Activated naive CD4-positive, alpha-beta T cell (primary cell): ENCODE measurements at places on chromosomes 11 and 22.

DNA sequence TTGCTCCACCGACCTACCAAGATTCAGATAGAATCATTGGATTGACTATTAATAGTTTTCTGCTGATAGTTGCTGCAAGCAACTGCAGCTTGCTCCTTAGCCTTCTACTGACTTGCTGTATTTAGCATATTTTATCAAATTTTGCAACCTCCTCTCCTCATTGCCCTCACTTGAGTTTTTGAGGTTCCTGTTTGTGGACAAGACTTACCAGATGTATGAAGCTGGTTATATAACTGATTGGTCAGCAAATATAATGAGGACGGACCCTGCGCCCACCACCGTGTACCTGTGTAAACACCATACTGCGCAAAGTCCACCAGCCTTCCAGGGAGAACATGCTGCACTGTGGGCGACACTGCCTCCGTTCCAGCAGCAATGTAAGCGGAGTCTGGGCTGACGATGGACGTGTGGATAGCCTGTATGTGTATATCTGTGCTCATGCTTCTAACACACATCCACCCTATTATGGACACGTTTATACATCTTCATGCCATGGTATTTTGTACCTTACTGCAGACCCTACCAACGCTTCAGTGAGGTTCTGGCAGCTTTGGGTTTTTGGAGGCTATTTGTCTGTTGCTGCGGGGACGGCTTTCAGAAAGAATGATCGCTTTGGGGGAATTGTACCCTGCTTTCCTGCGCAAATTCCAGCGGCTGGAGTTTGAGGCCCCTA lies 1.5 kb upstream of the USP18 start:
- no peak for DNase-seq

DNA sequence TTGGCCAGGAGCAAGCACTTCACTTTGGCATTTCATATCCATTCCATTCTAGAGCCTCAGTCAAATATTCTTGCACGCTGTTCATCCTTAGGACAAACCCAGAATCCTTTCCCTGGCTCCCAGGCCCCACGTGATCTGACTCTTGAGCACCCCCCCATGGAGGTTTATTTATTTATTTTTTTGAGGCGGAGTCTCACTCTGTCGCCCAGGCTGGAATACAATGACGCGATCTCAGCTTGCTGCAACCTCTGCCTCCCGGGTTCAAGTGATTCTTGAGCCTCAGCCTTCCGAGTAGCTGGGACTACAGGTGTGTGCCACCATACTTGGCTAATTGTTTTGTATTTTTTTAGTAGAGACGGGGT lies 12.7 kb upstream of the TSGA10IP start:
- DNase-seq = no peak

GRCh38 chr11:91997226-91997625 lies 227.4 kb upstream of the FAT3 start:
- DNase-seq = no peak

- no peak for DNase-seq
Observed at GRCh38 chr11:1803246-1803645, 31.5 kb upstream of the SYT8 start.

DNA sequence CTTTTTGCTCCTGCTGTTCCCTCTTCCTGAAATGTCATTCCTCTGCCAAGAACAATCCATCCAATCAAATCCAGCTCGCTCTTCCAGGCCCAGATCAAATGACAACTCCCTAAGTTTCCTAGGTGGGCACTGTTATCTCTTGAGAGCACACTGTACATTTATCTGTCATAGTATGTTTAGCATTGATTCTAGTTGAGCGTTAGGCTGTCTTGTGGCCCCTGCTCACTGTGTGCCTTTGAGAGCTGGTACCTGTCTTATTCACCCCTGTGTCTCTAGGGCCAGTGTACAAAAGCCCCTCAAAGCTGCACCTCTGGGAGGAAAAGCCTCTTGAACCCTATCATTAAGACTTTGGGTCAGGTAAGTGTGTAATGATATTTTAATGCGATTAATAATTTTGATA lies 7.1 kb upstream of the LMO2 start:
- no peak for DNase-seq

DNA sequence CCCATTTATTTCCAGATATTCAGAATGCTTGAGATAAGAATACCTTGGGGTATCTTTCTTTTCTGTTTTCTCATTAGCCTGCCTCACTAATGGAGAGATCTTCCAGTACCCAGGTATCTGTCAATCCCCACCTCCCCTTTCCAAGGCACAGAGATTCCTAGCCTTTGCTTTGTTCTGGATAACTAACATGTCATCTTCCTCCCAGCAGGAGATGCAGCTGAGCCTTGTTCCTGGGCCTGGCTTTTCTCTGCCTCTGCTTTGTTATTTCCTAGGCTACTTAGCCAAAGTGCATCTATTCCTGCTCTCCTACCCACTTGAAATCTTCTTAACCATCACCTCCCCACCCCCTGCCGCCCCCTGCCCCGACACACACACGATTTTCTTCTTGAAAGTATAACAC lies 297.1 kb downstream of the NELL1 start:
- no peak for DNase-seq

GRCh38 chr11:116199182-116199581 lies 573.6 kb downstream of the BUD13 start:
- DNase-seq = no peak

- no peak for DNase-seq
Observed at GRCh38 chr11:71338801-71339395, 86.5 kb upstream of the SHANK2 start.

DNA sequence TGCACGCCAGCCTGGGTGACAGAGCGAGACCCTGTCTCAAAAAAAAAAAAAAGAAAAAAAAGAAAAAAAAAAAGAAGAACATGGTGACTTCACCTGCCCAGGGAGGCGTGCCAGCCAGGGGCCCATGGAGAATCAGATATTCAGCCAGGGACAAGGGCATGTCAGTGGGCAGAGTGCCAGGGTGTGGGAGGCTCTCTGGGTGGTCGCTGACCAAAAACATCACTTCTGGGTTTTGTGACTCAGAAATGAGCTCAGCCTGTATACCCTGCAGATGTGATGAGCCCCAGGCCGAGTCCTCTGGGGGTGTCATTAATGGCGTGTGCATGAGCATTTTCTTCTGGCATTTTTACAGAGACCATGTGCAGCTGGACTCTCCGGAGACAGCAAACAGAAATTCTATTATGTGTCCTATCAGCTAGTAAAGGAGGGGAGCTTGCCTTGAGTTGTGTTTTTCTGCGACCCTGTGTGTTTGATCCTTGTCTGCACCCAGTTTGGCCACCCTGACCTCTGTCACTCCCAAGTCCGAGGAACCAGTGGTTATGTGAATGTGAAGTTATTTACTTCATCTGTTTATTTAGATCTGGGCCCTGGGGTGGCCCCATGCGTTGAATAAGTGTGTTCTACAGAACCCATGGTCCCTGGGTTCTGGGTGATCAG lies 53.6 kb downstream of the BCR start:
- DNase-seq = no peak

GRCh38 chr11:72776844-72777754 lies 16.7 kb downstream of the STARD10 start:
- no peak for DNase-seq

- no peak for DNase-seq
Observed at GRCh38 chr11:83255366-83255765, 30.8 kb downstream of the CCDC90B start.

DNA sequence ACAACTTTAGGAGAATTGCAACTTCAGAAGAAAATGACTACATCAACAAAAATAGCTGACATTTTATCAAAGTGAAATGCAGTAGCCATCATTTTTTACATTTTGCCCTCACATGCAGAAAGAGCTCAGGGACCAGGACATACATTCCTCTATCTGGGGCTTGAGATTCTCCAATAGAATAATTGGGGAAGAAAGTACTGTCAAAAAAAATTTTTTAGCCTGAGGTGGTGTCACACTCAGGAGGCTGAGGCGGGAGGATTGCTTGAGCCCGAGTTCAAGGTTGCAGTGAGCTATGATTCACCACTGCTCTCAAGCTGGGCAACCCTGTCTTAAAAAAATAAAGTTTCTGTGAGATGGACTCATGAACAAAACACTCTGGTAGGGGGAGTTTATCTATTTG lies 32.2 kb upstream of the DEPDC7 start:
- DNase-seq = no peak

- DNase-seq = no peak
Observed at GRCh38 chr22:22605074-22605404, 39.4 kb upstream of the GGTLC2 start.

DNA sequence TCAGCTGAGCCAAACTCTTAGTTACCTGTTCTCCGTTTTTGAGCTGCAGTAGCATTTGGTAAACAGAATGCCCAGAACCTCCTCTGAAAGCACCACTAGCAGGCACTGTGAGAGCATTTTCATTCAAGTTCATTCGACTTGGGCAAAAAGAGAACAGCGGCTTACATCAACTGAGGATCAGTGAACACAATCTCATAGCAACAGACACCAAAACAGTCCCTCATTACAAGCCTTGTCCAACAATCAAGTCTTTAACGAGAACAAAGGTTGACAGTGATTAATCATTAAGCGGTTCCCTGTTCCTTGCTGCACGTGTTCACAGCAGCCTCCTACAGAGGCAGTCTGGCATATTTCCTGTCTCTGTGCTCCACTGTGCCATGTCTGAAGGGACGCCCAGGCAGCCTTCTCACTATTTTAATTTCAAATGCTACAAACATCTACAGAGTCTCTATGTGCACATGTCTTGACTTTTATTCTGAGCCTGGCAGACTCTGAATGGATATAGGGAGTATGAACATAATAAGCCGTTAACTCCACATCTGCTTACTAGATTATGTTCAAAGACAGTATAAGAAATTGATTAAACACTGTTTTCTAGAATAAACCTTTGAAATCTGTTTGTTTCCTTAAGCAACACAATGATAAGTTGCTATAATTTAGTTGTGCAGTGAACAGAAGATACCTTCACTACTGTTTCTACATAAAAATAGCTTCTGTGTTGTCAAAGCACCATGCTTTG lies 88.3 kb upstream of the MTMR2 start:
- DNase-seq = no peak

DNA sequence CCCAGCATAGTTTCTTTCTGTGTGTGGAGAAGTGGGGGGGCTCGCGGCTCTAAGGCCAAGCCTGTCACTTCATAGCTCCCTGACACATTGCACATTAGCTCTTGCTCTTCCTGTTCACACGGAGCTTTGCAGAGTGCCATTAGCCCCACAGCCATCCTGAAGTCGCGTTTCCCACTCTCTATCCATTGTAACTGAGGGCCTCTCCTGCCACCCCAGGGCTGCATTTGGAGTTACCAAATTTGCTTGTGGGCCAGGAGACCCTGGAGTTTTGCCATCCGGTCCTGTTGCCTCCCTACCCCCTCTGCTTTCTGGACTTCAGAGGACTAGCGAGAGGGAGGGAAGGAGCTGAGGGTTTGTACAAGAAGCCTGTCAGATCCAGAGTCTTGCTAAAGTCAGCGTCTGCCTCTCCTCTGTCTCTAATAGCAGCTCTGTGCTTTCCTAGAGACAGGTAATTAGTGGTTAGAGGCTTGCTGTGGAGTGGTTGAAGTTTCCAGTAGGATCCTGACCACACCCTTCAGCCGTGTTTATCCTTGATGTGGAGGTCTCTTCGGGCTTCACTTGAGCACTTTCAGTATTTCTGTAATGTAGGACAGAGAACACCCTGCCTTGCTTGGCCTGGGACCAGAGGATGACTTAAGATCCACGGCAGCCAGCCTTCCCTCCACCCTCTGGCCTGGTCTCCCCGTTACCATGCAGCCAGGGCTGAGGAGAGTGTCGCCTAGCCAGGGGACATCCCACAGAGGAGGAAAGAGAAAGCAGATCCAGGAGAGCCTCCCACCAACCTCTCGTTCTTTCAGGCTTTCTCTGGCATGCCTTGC lies 14.1 kb downstream of the DCPS start:
- DNase-seq = no peak

- no peak for DNase-seq
Observed at GRCh38 chr11:115085461-115086210, 407.3 kb downstream of the NXPE2 start.

GRCh38 chr11:19890308-19890707 lies 177.7 kb downstream of the NAV2 start:
- DNase-seq = no peak

DNA sequence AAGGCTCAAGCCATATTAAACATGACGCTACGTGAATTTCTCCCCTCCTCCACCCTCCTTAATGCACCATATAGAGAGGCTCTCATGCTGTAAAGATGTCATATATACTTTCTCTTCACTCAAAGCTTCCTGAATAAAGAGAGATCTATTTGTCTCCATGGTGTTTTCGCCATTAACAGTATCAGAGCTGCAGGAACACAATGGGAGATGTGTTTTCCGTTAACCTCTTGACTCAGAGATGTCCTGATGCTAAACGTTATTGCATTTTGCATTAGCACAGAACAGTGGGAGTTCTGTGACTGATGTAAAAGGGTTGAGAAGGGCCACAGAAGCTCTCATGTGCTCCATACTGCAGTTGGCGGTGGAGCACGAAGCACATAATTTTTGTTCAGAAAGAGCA lies 25.7 kb upstream of the BLID start:
- DNase-seq = no peak

DNA sequence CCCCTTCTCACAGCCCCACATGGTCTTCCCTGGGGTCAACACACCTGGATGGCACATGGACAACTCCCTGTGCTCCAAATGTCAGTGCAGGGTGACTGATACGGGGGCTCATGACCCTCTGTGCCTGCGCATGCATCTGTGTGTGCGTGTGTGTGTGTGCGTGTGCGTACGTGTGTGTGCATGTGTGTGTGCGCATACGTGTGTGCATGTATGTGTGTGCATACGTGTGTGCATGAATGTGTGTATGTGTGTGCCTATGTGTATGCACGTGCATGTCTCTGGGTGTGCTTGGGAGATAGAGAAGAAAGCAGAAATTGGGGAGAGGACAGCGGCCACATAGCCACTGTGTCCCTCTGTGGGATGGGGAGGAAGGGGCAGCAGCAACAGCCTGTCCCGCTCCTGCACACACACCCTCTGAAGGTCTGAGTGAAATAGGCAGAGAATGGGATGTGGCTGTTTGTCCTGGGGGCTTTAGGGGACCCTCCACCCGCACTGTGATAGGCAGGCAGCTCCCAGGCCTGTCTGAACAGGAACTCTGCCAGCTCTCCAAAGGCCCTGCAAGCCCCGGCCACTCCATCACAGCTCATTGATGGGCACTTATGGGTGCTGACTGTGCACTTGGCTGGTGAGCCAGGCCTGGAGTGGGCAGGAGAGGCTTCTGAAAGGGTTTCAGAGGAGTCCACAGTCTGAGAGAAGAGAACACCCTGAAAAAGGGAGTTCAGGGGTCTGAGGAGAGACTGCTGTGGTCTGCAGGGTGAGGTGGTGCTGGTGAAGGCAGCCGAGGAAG lies 28.7 kb upstream of the PICK1 start:
- DNase-seq = no peak

DNA sequence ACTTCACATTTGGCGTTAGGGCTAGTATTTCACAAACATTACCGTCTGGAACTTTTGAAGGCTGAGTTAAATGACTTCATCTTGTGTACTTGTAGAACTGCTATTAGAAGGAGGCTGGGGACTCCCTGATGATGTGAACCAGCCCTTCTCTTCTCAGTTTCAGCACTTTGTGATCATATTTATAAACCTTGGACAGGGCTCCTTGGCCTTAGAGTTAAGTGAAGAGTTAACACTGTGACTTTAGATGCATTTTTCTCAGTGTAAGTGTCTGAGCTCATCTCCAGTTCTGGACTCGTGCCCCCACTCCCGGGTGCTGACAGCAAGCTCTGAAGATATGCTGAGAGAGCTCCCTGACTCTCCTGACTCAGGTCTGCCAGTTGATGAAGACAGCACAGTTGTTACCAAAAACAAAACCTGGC lies 8.4 kb downstream of the MIAT start:
- DNase-seq = no peak

- no peak for DNase-seq
Observed at GRCh38 chr11:73291196-73291595, 16.9 kb upstream of the ARHGEF17 start.
